ENCODE measurements at places on chromosomes 1 and 21.

DNA sequence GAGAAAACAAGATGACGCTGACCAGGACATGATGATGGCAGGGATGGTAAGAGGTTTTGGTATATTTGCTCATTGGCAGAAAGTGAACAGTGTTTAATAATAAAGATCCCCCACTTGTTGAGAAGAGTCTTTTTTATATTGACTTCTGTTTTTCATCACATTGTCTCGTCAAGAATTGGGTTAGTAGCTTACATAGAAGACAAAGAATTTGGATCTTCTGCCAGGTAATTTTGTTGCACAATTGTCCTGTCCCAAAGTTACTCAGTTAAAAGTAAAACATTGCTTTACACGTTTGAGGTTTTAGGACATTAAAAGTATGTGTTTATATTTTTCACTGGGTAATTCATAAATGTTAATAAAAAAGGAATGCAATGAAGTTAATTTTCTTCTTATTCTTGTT, 48.3 kb upstream of the LAMC2 start:
- DNase-seq = no peak

DNA sequence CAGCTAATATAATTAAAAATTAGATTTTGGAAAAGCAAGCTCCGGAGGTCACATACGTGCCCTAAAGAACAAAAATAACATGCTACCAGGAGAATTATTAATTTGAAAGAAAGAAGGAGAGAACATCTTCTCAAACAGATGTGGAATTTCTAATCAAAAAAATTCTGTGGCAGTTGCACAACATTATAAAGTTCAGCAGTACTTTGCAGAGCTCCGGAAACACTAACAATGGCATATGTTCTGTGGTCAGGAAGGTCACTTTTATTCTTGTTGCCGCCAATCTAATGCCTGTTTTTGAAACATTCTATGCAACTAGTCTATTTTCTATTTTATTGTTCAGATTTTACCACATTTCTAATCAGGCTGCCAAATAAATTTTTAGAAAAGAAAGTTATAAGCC, 186.8 kb downstream of the SMYD3 start:
- no peak for DNase-seq

- DNase-seq = no peak
Observed at GRCh38 chr1:89959719-89960118, 35.2 kb upstream of the ZNF326 start.

GRCh38 chr1:68293122-68293521, 60.8 kb upstream of the WLS start:
- no peak for DNase-seq

GRCh38 chr1:223068900-223069665, 74.0 kb downstream of the TLR5 start:
- DNase-seq = no peak

DNA sequence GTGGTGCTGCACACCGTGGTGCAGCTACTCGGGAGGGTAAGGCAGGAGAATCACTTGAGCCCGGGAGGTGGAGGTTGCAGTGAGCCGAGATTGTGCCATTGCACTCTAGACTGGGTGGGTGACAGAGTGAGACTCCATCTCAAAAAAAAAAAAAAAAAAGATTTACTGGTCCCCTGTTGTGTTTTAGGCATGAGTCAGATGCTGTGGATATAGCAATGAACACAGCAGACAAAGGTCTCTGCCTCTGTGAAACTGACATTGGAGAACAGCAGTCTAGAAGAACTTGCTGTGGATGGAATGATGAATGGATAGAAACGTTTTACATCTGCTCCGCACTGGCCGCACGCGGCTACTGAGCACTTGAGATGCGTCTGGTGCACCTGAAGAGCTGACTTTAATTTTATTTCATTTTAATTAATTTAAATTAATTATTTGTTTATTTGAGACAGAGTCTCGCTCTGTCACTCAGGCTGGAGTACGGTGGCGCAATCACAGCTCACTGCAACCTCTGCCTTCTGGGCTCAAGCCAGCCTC, 24.5 kb upstream of the EPHA2 start:
- no peak for DNase-seq

DNA sequence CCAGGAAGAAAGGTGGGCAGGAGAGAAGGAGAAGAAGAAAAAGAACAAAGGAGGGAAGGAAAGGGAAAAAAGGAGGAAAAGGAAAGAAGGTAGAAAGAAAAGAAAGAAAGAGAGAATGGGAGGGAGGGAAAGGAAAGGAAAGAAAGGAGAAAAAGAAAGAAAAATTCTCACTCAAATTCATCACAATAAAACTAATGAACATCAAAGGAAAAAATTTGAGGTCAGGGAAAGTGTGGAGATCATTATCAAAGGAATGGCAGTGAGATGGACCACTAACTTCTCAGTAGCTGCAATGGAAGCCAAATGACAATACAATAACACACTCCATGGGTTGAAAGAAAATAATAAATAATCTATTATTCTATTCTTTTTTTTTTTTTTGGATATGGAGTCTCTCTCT, 48.0 kb upstream of the JAK1 start:
- DNase-seq = no peak

DNA sequence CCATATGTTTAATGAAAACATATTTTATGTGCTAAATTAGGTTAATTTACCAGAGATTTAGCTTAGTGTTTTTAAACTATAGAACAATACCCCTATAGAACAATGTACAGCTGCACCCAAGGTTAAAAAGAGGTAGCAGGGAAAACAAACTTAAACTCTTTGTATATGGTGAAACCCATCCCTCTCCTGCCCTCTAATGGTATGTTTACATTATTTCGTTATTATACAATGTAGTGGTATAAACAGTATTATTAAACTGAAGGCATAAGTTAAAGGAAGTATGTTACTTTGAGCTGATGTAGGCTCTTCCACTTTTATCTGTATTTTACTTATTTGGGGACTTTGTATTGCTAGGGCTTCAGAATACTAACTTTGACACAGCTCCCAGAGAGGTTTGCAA, 16.7 kb upstream of the ZYG11A start:
- no peak for DNase-seq

- peak; percentile 55 for DNase-seq
Observed at GRCh38 chr1:154557939-154558719, at the start of gene UBE2Q1. Gene UBE2Q1, minus strand, starts transcription at chr1:154558662. Its CDS starts 109 bp downstream, at chr1:154558553.

GRCh38 chr1:242189591-242189990, 190.7 kb upstream of the MAP1LC3C start:
- DNase-seq = no peak

GRCh38 chr1:91057784-91058183, 35.9 kb upstream of the ZNF644 start:
- no peak for DNase-seq

DNA sequence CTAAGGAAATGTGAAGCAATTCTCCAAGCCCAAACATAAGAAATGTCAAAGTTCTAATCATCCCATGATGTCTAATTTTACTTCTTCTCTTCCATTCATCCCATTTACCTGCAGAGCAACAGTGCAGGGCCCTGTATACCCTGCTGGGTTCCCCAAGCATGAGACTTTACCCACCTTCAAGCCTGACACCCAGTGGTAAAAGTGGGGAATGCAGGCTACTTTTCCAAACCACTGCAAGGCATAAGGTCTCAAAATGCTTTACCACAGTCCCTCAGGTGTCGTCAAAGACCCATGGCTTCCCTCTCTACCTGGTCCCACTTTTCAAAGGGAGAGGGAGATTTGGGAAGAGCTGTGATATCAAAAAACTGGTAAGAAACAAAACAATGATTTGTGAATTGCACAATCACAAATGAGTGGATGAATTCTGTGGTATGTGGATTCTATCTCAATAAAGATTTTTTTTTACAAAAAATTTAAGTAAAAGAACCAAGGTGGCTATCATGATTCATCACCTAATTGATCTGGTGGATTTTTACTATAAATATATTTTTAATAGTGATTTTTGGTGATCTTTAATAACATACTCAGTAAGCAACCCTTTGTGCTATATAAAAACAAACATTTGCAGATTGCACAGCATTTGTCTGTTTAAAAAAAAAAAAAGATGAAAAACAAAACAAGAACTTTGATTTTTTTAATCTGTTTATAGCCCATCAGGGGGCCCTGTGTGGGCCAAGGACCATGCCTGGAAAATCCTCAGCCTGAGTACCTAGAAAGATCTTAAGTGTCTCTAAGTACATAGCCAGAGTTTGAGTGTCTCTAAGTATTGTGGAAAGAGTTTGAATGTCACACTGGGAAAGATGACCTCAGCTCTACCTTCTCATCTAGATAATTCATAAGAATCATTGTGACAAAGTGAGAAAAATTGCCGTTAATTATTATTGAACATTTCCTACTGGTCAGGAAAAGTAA, 73.1 kb upstream of the GJB5 start:
- DNase-seq = peak; percentile 29

- no peak for DNase-seq
Observed at GRCh38 chr1:179155615-179156014, 73.7 kb downstream of the TOR3A start.

- DNase-seq = no peak
Observed at GRCh38 chr1:6111571-6111970, 65.9 kb downstream of the KCNAB2 start.

DNA sequence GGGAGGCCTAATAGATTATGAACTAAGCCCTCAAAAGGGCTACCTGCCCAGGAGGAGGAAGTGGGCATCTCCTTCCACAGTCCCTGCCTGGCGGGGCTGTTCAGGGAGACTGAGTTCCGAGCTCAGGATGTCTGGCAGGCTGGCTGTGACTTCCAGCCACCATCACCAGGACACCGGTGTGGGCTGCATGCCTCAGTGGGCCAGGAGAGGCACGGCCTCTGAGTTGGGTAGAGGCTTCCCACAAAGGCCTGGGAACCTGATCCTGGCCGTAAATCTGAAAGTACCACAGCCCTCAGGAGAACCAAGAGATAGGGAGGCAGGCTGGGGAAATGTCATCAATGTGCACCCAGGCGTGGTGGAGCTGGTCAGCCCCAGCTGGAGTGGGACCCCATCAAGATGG, 29.1 kb downstream of the NTPCR start:
- no peak for DNase-seq

DNA sequence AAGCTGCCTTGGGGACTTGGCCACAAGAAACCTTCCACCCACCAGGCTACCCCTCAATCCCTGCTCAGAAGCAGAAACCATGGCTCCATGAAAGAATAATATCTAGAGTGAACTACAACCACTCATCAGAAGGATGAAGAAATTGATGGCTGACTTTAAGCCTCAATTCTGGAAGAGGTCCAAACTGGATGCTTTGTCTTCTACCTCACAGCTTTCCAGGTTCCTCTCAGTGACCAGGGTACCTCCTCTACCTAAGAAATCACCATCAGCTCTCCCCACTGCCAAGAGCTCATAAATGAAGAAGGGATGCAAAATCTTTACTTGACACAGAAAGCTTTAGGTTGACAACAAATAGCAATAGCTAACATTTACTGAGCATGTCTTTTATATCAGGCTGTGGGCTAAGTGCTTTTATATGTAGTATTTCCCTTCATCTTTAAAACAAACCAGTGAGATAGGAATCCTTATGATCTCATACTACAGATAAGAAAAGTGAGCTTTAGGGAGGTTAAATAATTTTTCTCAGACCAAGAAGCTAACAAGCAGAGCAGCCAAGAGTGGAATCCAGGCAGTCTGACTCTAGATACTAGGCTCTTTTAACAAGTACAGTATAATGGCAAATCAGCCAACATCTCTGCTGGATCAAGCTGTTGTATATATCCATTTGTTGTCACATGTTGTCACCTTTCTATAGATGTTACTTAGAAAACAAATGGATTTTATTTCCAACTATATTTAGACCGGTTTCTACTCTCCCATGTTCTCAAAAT, 243.0 kb upstream of the SGIP1 start:
- DNase-seq = no peak

DNA sequence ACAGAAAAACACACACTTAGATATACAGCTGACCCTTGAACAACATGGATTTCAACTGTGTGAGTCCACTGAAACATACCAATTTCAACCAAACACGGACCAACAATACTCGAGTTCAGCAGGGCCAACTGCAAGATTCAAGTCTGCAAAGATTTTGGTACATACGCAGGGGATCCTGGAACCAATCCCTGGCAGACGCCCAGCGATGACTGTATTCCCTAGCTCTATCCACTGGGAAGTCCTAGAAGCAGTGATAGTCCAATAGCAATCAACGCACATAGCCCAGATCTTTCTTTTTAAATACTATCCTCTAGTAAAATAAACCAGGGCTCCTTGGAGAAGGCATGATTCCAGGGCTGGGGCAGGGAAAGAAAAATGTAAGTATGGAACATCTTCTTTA, 9.0 kb downstream of the DDX59 start:
- DNase-seq = no peak

DNA sequence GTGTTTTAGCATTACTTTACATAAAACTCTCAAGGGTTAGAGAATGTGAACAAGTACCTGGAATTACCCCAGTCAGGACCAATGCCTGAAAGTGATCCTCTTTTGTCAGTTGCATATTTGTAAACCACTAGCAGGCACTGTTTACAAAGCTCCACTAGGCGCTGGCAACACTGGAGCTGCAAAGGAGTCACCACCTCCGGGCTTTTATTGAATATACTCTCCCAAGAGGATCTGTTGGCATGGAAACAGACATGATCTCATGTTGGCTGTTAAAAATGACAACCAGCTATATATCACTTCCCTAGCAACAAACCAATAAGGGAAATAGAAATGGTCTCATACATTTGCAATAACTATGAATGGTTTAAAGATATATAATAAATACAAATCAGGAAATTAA, 116.0 kb downstream of the TTLL7 start:
- DNase-seq = no peak

GRCh38 chr1:21323091-21323490, 32.8 kb upstream of the ECE1 start:
- no peak for DNase-seq

GRCh38 chr1:90727917-90728501, 10.9 kb upstream of the BARHL2 start:
- no peak for DNase-seq

GRCh38 chr21:42708107-42708506, 54.7 kb downstream of the PDE9A start:
- DNase-seq = no peak

DNA sequence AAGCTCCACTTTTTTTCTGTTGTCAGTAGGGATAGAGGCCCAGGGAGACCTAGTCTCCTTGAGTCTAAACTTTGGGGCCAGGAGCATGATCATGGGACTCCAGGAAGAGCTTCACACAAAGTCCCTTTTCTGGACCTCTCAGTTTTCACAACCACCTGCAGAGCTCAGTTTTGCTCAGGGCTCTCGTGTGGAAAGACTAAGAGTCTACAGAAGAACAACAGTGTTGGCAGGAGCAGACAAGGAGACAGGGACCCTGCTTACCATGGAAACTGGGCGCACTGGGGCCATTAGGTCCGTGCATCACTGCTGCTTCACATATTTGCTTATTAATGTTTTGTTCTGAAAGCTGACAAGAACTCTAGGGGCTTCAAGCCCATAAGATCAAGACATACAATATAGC, 63.9 kb upstream of the HSD17B7 start:
- DNase-seq = no peak

- no peak for DNase-seq
Observed at GRCh38 chr21:37771181-37771580, 145.1 kb downstream of the KCNJ6 start.

DNA sequence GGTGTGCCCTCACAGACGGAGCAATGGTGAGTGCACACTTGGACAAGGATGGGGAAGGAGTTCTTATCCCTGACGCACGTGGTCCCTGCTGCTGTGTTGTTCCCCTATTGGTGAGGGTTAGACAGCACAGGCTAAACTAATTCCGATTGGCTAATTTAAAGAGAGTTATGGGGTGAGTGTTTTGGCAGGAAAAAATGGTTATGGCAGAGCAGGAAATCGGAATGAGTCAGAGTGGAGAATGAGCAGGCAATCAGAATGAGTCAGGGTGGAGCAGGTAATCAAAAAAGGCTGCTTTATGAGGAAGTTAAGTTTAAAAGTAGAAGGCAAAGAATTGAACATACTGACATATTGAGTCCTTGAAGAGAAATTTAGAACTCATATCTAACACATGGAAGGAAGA, 100.5 kb downstream of the NGF start:
- DNase-seq = no peak

GRCh38 chr1:7335224-7335879, 435.7 kb upstream of the VAMP3 start:
- DNase-seq = no peak
